ENCODE measurements at places on chromosomes 12 and 14.

DNA sequence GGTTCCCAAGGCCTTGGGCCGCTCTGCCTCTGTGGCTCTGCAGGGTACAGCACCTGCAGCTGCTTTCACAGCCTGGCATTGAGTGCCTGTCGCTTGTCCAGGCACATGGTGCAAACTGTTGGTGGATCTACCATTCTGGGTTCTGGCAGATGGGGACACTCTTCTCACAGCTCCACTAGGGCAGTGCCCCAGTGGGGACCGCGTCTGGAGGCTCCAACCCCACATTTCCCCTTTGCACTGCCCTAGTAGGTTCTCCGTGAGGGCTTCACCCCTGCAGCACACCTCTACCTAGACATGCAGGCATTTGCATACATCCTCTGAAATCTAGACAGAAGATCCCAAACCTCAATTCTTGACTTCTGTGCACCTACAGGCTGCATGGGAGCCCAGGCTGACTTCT lies 19.2 kb upstream of the ASPG start:
- no peak for DNase-seq

DNA sequence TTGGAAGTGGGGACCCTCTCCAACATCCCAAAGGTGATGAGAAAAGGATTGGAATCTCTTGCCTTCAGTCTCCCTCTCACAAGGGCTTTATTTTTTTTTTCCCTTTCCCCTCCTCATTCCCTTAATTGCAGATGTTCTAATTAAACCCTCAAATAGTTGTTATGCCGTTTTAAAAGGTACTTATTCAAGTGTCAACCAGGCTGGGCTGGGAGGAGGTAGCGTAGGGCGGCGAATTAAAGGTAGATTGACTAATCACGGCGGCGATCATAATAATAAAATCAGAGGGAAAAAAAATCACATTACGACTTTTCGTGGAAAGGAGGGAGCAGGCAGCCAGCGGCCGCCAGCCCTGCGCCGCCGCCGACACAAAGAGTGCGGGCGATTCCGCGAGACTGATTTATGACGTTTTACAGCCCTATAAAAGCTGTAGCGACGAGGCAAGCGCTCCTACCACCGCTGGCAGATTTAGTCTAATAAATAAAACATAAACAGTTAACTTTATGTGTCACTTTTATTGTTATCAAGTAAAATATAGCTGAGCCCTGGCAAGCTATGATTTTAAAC lies 1.7 kb upstream of the HOXC4 start:
- DNase-seq, result no peak

GRCh38 chr14:69699748-69700303 lies 67.1 kb upstream of the SRSF5 start:
- DNase-seq, result no peak

DNA sequence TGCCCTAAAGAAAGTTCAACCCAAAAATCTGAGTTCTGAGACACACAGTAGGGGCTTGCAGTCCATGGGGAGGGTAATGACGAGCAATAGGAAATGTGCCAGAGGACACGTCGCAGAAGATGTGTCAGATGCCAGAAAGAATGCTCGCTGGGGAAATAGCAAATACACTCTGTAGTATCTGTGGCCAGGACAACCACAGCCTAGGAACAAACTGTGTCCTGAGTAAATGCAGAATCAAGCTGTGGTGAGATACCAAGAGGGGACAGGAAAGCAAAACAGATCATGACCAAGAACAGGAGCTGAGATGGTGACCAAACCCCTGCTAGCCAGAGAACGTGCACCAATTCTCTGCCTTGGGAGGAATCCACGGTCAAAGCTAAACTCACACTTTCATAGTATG lies 9.1 kb downstream of the CRACR2A start:
- DNase-seq, result no peak

- no peak for DNase-seq
These were observed 65.0 kb downstream of the NUMB start for GRCh38 chr14:73393375-73393774.

- DNase-seq, result no peak
These were observed 206.4 kb upstream of the PELI2 start for GRCh38 chr14:55911776-55912175.

- DNase-seq, result no peak
These were observed 160.4 kb downstream of the TBX5 start for GRCh38 chr12:114245555-114245954.

GRCh38 chr12:2288875-2289274 lies 236.1 kb downstream of the CACNA1C start:
- DNase-seq, result no peak

DNA sequence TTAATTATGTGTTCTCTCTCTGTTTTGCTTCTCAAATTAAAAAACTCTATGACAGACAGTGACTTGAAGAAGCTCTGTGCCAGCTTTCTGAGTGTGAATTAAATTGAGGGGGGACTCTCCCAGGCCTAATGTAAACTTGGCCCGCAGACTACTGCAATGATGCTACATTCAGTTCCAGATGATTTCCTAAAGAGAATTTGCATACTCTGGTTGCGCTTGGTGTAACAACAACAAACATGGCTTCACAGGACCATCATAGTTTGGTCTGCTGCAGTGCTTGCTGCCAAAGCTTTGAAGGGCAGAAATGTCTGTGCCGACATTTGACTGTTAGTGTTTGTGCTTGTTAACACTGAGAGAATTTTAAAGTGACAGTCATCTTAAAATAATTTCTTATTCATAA lies 25.0 kb downstream of the CFAP54 start:
- no peak for DNase-seq

- no peak for DNase-seq
These were observed 86.8 kb upstream of the HIF1A start for GRCh38 chr14:61608245-61609165.

DNA sequence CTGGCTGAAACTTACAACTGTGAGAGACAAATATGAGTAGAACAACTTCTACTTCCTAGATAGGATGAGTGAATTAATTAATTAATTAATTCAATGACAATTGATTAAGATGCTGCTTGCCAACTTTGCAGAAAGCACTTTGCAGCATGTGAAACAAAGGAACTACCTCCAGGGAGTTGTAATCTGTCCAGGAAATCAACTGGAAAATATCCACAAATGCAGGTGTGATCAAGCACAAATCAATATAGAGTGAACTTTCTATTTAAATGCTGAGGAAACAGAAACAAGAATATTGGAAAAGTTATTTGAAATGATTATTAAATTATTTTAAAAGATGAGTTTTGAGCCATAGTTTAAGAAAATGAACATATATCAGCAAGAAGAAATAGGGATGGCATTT lies 163.9 kb upstream of the ARID2 start:
- no peak for DNase-seq

- DNase-seq, result no peak
These were observed 399.9 kb downstream of the FOXG1 start for GRCh38 chr14:29166507-29166906.

GRCh38 chr12:42196723-42197603 lies 41.1 kb downstream of the YAF2 start:
- DNase-seq, result no peak

DNA sequence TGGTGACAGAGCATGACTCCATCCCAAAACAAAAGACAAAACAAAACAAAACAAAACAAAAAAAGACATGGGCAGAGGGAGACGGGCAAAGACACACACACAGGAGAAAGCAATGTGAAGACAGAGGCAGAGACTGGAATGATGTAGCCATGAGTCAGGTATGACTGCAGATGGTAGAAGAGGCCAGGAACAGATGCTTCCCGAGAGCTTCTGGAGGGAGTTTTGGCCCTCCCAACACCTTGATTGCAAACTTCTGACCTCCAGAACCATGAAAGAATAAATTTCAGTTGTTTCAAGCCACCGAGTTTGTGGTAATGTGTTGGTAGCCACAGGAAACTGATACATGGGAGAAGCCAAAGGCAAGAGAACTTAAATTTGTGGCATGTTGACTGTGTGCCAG lies 27.1 kb downstream of the VWF start:
- DNase-seq, result no peak

DNA sequence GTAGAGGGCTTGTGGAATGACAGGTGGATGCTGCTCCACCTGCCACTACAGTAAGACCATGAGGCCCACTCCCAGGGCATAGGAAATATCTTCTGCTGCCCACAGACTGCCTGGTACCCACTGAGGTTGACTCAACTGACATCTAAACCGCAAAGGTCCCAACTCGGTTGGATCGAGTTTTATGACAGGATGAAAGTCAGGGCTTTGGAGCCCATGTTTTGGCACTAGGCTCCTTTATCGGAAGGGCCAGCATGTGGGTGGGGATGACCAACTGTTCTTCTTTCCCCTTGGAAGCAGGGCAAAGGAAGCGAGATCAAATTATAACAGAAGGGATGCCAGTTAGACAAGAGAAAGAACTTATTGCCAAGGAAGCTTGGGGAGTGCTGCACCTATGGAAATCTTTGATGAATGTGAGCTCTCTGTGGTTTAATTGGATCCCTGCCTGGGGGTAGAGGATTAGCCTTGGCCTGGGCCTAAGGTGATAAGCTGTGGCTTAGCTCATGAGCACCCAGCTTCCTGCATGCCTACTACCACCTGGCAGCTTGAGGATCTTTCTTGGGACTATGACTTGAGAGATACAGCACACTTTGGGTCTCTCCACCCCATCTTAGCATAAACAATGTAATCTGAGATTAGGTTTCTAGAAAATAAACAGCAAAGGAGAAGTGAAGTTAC lies 121.8 kb downstream of the KCNA5 start:
- no peak for DNase-seq

GRCh38 chr14:24307575-24308341 lies at the start of gene CIDEB:
TSS of gene CIDEB (minus strand) at chr14:24307977. CDS start at chr14:24307858, 119 bp downstream.
- DNase-seq, result no peak

GRCh38 chr14:69796797-69797500 lies at the start of gene SLC10A1:
TSS of gene SLC10A1 (minus strand) at chr14:69797241. CDS start at chr14:69797155, 86 bp downstream.
- DNase-seq, result no peak

DNA sequence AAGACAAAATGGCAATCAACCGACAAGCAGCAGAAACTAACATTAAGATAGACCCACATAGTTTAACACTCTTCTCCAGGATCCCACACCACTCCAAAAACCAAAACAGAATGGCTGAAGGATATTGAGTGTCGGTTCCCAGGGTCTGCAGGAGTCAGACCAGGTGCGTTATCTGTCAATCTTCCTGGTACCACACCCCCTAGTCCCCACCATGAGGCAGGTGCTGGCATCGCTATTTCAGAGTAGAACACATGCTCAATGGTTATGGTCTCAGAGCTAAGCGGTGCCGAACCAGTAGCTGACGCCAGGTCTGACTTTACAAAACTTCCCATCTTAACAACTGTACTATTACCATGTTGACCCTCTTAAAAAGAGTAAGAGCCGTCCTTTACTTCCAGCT lies 10.2 kb downstream of the STX2 start:
- no peak for DNase-seq

DNA sequence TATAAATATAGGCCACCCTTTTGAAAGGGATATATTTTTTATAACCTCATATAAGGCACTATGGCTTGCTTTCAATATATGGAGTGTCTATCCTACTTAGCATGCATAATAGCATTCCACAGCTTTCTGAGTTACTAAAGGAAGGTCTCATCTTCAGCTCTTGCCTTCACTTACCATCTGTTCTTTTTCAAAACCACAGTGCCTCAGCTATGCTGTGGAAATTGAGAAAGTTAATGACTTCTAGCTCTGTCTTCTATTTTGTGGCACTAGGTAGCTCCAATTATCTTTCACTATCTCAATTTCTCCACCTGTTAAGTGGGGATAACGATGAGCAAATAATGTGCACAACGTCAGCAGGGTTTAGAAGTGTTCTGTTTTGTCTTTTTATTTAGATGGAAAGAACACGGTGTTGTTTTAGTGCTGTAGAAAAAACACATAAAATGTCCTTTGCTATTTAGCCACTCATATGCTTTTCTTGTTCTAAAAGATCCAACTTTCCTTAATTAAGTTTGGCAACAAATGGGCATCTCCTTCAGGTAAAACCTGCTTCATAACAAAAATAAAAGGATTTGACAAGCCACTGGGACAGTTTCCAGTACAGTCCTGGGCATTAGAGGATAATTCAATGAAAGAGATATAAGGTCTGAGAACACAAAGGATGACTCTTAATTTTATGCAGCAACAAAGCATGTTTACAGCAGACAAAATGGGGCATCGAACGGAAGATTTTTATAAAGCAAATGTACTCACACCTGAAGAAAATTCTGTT lies 462.0 kb upstream of the SYT1 start:
- DNase-seq, result no peak

DNA sequence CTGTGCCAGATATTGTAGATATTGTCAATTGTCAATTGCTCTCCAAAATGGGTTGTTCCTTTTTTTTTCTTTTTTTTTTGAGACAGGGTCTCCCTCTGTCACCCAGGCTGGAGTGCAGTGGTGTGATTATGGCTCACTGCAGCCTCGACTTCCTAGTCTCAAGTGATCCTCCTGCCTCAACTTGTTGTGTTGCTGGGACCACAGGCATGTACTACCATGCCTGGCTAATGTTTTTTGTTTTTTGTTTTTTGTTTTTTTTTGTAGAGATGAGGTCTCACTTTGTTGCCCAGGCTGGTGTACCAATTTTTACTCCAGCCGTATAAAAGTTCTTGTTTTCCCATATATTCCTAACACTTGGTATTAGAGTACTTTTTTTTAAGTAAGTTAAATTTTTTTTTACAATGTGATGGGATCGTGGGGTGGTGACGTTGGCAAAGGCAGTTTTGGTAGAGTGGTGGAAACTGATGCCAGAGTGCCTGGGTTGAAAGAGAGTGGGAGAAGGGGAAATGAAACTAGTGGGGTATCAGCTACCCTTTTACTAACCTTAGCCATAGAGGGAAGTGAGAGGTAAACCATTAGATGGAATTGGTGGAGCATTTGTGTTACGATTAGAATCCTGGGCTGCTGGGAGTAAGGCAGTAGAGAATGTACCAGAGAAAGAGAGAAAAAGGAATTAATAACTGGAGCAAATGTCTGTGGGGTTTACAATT lies 33.0 kb upstream of the CFAP54 start:
- no peak for DNase-seq

- no peak for DNase-seq
These were observed 15.5 kb upstream of the TCTN2 start for GRCh38 chr12:123655420-123655819.

DNA sequence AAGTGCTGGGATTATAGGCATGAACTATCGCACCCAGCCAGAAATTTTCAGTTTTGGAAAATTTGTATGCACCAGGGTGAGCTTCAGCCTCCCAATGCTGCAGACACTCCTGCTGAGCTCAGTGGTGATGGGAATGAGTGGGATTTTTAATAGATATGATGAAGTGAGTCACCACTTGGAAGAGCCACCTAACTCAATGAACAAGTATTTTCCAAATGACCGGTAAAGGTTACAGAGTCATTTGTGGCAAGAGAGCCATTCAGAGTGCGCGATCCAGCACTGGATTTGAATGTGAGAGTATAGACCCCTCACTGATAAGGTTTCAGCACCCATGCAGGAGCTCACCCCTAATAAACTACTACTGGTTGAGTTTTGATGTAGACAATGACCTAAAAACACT lies 100.7 kb downstream of the PPP2R5C start:
- DNase-seq, result no peak

Data from esophagus squamous epithelium (tissue), 5 donors.